Naive thymus-derived CD8-positive, alpha-beta T cell (primary cell): ENCODE measurements at places on chromosomes 6 and 20.

DNA sequence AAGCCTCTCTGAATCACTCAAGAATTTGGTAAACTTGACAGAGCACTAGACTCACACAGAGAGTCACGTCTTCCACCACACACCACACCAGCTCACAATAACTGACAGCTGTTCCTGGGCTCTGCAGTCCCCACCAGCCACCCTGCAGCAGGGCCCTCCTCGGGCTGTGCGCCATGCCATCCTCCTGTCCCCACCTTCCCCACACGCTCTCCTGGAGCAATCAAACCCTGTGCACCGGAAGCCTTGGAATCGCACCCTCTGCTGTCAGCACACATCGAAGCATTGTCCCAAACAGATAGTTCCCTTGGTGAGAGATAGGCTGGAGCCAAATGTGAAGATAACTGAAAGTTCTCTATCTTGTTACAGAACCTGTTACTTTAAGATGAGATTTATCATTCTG, 191.0 kb downstream of the TBXT start:
- DNase-seq: no peak

GRCh38 chr6:31239854-31240253, 32.0 kb downstream of the HLA-C start:
- DNase-seq: no peak

- no peak for DNase-seq
These were observed 394.6 kb downstream of the ZFAND3 start for GRCh38 chr6:38214159-38214558.

DNA sequence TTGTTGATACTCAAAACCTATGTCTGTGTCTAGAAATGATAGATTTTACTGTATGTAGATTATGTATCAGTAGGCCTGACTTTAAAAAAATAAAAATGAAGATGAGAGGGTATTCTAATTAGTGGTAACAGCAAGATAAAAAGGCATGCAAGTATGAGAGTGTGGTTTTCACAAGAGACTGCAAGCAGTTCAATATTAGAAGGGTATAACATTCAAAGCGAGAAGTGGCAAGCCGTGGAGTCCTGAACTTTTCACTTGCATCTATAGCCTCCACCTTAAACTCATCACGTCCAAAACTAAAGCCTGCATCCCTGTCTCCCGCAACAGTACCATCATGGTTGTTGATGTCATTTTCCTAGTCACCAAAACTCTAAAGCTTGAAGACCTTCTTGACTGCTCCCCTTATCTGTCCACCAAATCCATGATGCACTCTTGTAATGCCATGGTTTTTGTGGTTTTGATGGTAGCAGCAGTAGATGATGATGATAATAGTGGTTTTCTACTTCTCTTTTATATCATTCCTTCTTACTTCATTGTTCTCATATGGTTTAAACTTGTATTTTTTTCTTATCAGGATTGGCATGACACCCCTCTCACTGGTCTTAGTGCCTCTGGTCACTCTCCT, 9.2 kb upstream of the CGA start:
- no peak for DNase-seq

- no peak for DNase-seq
These were observed 132.0 kb upstream of the JAG1 start for GRCh38 chr20:10805764-10806163.

DNA sequence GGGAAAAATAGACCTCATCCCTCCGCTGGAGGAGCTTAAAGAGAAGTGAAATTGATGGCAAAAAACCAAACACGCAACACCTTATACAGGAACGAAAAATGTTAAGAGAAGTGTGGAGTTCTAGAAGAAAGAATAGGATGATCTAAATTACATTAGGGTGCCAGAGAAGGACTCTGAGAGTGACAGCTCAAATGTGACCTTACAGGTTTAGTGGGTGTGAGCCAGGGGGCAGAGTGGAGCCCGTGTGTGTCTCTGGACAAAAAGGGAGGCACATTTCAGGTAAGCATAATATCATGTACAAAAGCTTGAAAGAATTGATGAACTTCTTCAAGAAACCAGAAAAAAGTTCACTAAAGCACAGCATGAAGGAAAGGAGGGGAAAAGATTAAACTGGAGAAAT, 20.8 kb downstream of the HLA-DRA start:
- no peak for DNase-seq

GRCh38 chr6:21891080-21891479, 297.5 kb downstream of the SOX4 start:
- no peak for DNase-seq
